ENCODE measurements at places on chromosomes 16 and 17. TPM values are rescaled to one million over a fixed set of nuclear protein-coding genes. Genes with fewer than 3 reads are reported as not detected.

The C17orf113 gene
- total RNA-seq, result 2.3 TPM

The SLFN14 gene
- total RNA-seq, result not detected

The AOC2 gene
- not detected for total RNA-seq

The CCL7 gene
- not detected for total RNA-seq

The ITGAD gene
- total RNA-seq, result not detected

GRCh38 chr17:65902155-65902554 is 289.8 kb downstream of the CEP112 start:
- DNase-seq, result peak; percentile 87

- peak; percentile 59 for DNase-seq
Observed at GRCh38 chr16:85306071-85306792, 194.0 kb upstream of the CIBAR2 start.

DNA sequence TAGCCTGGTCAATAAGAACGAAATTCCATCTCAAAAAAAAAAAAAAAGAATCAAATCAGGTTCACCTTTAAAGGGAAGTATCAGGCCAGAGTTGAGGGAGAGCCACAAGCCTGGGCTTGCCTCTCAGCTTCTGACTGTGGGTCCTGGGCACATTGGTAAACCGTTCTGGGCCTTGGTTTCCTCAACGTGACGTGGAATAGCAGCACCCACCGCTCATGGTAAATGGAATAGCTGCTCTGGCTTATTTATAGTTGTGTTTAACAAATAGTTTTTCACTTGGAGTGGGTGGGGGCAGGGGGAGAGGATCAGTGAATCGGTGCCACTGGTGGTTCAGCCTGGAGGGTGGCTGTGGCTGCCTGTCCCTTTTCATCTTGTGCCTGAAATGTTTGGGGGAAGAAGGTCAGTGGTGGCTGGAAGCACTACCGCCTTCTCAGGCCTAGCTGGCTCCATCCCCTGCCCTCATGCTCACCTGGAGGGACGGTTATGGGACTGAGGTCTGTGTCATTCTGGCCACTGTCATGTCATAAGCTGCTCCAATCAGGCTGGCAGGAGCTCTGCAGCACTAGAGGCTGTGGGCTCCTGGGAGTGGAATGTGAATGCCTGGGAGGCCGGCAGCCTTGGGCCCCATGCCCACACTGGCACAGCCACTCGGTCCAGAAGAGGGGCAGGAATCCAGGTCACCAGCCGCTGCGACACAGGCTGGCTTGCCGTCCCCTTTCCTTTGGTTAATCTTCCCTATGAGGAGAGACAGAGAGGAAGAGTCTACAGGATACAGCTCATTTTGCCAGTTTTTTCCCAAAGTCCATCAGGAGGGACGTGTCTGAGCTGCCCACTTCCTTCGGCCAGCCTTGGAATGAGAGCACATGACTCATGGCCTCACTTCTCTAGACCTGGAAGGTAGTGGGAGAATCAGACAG is 27.0 kb downstream of the CCR7 start:
- DNase-seq, result peak; percentile 91

DNA sequence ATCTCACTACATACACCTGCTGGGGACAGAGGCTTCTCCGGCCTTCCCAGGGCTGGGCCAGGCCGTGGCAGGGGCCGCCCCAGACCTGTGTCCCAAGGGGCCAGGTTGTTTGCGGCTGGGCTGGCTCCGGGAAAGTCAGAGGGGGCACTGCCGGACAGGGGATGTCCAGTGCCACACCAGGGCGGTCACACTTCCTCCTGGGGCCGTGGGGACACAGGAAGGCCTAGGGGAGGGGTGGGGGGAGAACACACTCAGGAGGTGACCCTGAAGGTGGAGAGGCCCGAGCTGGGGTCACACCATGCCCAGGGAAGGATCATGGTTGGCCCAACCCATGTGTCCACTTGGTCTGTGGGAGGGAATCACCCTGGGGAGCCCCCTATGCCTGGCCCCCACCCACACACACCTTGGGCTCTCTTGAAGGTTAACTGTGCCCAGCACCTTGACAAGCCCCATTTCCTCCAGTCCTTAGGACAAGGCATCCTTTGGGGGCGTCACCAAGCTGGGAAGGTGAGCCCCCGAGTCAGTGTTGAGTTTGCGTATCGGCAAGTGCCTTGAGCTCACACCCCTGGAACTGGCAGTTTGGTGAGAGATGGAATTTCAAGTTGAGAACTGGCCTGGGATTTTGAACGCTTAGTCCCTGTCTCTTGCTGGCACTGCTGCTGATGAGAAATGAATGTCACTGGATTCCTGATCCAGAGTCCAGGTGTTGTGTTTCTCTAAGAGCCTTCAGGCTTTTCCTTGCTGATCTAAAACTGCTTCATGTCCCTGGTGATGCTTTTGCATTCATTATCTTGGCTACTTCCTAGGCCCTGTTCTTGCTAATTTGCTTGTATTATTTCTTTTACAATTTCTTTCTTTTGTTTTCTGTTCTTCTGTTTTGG is 7.7 kb upstream of the ACTG1 start:
- no peak for DNase-seq

GRCh38 chr17:69883120-69883519 is 191.9 kb upstream of the KCNJ16 start:
- no peak for DNase-seq

- no peak for DNase-seq
Observed at GRCh38 chr17:11618861-11619566, 20.7 kb downstream of the DNAH9 start.
